Occipital lobe (tissue), 3 donors: ENCODE measurements at places on chromosomes 4 and X. TPM values are rescaled to one million over a fixed set of nuclear protein-coding genes. Genes with fewer than 3 reads are reported as not detected.

The GABRB1 gene
- 158 TPM for total RNA-seq

The ITGB1BP2 gene
- 0.78 TPM for total RNA-seq

The DCAF12L2 gene
- total RNA-seq: 9.0 TPM

The GLRB gene
- total RNA-seq: 51.5 TPM

The GJB1 gene
- total RNA-seq: not detected

The PTPN13 gene
- 136 TPM for total RNA-seq

The RASSF6 gene
- total RNA-seq: 0.31 TPM

The RAB39B gene
- total RNA-seq: 28.2 TPM

The GUF1 gene
- 48.8 TPM for total RNA-seq

The HSFX1 gene
- total RNA-seq: 1.7 TPM

The FAM47E gene
- 3.9 TPM for total RNA-seq

The TMPRSS11D gene
- not detected for total RNA-seq

The SMARCA1 gene
- total RNA-seq: 78.0 TPM

The CT45A5 gene
- not detected for total RNA-seq

The UFSP2 gene
- 53.0 TPM for total RNA-seq

The CLNK gene
- not detected for total RNA-seq

The CHRDL1 gene
- total RNA-seq: 14.7 TPM

The CXorf38 gene
- total RNA-seq: 10.6 TPM

The ZDHHC15 gene
- 13.6 TPM for total RNA-seq

The GAGE12J gene
- not detected for total RNA-seq

The SLITRK4 gene
- total RNA-seq: 62.1 TPM

The ETDA gene
- not detected for total RNA-seq

The NAP1L2 gene
- total RNA-seq: 33.4 TPM

The HMX1 gene
- 0.16 TPM for total RNA-seq

The MRPL1 gene
- total RNA-seq: 40.9 TPM
